NCI-H774 (cell line): ENCODE measurements at places on chromosomes 4 and X.

- no peak for DNase-seq
Observed at GRCh38 chr4:169079942-169080827, 70.1 kb upstream of the CBR4 start.

GRCh38 chrX:133415276-133416105, at the start of gene GPC4:
Gene GPC4, minus strand, starts transcription at chrX:133415489. Its CDS starts 524 bp downstream, at chrX:133414965.
- DNase-seq = peak; percentile 33

- no peak for DNase-seq
Observed at GRCh38 chr4:169089004-169089403, 78.9 kb upstream of the CBR4 start.

DNA sequence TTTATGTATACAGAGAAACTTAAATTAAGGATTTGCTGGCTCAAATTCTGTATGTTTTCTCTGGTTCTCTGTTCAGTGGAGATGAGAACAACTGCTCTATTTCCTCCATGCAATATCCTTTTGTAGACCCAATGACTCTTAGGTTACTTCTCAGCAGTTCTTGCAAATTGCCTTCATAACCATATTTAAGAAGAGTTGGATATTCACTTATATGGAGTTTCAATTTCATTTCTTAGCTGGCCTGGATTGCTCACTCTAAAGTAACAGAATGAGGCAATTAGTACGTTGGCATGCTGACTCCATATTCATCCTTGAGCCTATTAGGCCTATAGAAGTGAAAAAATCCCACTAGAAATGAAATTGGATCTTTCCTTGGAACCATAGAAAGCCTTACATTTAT, 93.6 kb downstream of the DOCK11 start:
- DNase-seq = no peak

- no peak for DNase-seq
Observed at GRCh38 chr4:75922588-75922987, 18.2 kb downstream of the NAAA start.

DNA sequence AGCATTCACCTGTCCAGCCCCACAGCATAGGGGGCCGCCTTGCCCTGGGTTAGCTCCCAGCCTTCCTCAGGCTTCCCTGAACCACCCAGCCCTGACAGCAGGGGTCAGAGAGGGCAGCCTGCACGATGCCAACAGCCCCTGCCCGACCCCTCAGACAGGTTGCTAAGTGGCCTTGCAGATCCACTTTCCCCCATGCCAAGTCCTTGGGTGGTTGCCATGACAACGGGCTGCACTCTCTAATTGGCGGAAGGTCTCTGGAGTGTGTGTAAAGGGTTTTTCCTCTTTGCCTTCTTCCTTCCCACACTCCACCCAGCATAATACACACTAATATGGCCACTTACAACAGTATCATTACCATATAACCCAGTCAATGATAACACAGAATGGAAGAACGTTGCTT, 99.6 kb upstream of the AFAP1 start:
- peak; percentile 80 for DNase-seq

DNA sequence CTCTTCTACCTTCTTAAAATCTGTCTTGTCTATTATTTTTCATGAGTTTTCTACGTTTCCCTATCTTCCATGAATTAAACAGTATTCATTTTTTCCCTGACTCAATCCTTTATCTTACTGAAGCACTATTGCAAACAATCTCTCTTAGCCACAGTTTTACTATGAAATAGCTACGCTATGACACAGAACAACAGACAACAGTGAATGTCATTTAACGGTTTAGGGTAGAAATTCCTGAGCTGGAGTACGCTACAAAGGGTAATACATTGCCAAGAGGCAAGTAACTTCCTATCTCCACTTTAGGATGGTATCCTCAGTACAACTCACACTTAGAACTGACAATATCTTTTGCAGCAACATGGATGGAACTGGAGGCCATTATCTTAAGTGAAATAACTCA, 552.6 kb downstream of the INPP4B start:
- no peak for DNase-seq

DNA sequence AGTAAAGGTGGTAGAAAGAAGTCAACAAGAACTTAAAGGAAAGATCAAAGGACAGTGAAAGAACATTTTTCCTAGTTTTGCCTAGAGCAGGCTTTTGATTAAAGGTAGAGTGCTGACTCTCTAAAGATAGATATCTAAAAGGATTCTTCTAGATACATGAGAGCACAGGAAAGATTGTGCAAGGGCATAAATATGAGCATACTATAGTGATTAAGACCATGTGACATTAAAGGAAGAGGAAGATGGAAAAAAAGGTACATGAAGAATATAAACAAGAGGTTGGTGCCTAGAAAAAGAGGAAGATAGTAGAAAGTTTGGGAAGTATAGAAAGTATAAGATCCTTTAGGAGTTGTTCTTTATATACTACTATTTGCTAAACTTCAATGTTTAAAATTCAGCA, 26.1 kb upstream of the TET2 start:
- DNase-seq = no peak

GRCh38 chrX:110491846-110492620, 133.4 kb downstream of the RTL9 start:
- no peak for DNase-seq

DNA sequence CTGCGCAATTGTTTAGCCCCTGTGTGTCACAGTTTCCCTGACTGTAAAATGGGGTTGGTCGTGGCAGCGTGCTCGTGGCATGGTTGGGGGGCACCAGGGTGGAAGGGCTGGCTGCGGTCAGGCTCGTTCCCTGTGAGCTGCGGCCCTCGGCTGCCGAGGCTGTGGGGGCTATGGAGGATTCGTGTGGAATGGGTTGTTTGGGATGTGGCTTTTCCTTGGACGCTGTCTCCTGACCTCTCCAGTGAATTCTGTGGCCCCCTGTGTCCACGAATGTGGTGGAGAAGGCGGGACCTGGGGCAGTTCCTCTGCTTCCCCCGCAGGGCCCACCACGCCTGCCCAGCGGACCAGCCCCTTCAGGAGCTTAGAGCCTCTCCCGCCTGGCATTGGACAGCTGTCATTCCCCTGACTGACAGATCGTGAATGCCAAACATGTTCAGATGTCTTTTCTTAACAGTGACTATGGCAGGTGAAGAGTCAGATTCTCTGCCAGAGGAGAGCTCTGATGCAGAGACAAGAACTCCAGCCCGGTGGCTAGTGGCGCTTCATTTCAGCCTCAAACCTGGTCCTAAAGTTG, 17.2 kb upstream of the HGFAC start:
- no peak for DNase-seq

DNA sequence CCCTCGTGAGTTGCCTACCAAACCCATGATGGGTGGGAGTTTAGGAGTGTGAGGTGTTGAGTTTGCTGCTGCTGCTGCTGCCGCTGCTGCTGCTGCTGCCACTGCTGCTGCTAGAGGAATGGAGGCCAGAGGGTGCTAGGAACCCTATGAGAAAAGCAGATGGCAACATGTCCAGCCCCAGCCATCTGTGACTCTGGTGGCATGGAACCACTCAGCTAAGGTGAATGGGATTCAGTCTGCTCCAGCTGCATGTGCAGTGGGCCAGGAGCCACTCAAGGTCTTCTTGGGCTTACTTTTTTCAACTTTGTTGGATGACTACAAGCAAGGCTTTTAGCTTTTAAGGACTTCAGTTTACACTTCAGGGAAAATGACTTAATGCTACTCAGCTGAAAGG, 103.8 kb downstream of the RTL5 start:
- no peak for DNase-seq

GRCh38 chr4:59570860-59571476, 1629.2 kb upstream of the ADGRL3 start:
- DNase-seq = no peak

- DNase-seq = no peak
Observed at GRCh38 chr4:71711985-71712348, 71.9 kb downstream of the GC start.
